ENCODE measurements at places on chromosomes 12 and 14. TPM values are rescaled to one million over a fixed set of nuclear protein-coding genes. Genes with fewer than 3 reads are reported as not detected.

GRCh38 chr12:127144770-127145169 lies 1122.2 kb upstream of the TMEM132C start:
- DNase-seq: no peak

- DNase-seq: no peak
These were observed 1.9 kb downstream of the SYT1 start for GRCh38 chr12:78866518-78866917.

DNA sequence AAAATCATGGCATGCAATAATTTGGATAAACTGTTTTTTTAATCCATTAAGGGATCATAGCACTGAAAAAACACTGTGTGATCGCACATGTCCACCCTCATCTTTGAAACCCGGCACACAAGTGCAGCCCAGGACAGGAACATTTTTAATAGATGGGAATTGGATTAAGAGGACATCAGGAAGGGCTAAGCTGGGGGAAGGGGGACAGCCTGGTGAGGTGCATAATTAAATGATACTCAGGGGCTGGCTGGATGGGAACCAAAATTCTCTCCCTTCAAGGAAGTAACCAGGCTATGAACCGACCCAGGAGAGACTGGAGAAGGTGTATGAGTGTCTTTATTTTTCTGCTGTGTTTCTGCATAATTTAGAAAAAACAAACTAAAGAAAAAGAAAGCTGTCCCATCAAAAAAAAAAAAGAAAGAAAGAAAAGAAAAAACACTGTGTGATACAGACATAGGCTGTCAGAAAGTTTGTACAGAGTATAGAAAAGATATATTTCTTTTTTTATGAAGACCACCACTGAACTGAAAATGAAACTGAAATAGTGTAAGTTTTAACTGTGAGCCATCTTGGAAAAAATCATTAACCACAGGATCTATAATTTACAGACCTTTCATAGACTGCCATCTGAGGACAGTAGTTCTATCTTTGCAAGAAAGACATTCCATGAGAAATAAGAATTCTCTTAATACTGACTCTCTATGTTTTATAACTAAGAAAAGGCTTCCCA lies 75.1 kb upstream of the SLC38A4 start:
- DNase-seq: no peak

- no peak for DNase-seq
These were observed 474 bp downstream of the FITM1 start for GRCh38 chr14:24130717-24131548.

DNA sequence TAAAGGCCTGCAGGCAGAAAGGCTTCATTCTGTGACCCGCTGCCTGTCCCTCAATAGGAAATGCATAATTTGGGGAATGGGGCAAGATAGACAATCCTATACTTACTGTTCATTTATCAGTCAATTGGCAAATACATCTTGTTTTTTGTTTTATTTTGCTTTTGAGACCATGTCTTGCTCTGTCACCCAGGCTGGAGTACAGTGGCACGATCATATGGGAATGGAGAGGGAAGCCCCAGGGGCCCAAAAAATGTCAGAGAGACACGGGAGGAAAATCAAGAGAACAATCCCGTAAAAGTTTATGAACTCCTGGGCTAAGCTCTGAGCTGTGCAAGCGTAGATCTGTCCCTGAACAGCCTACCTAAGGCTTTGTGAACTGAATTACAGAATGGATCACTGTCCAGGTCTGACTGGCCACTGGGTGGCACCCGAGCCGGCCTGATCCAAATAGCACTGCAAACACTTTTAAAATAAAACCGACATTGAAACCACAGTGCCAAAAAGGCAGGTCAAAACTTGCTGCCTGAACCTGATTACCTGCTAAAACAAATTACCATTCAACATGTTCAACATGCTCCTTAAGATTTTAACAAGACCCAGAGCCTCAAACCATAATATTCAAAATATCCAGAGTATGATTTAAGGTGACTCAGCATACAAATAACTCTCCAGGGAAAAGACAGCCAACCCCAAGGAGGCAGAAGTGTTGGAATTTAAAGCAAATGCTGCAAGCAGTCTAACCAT lies 11.8 kb downstream of the COPS7A start:
- peak; percentile 62 for DNase-seq

DNA sequence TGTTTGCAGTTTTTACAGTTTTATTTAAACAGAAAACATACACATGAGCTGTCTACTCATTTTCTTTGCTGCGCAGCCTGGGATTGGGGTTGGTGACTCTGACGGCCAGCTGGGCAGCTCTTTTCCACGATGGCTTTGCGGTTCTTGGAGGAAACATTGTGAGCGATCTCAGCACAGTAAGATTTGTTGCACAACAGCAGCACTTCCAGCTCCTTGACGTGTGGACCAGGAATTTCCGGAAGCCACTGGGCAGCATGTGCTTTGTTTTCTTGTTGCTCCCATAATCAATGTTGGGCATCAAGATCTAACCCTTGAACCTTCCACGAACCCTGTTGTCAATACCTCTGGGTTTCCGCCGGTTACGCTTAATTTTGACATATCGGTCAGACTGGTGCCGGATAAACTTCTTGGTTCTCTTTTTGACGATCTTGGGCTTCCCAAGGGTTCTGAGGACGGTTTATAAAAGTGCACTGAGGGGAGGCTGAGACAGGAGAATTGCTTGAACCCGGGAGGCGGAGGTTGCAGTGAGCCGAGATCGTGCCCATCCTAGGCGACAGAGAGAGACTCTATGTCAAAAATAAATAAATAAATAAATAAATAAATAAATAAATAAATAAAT lies 21.8 kb downstream of the FKBP11 start:
- DNase-seq: no peak

DNA sequence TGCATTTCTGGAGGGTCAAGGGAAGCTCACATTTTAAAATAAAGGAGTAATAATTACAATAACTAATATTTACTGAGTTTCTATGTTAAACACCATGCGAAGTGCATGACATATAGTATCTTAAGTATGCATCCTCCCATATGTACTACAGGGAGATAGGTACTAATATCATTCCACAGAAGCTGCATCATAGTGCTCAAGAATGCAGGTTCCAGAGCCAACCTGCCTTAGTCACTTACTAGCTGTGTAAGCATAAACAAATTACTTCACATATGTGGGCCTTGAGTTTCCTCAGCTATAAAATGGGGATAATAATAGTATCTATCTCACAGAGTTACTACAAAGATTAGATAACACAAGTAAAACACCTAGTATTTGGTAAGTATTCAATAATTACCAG lies 18.3 kb downstream of the ARMH4 start:
- DNase-seq: no peak

DNA sequence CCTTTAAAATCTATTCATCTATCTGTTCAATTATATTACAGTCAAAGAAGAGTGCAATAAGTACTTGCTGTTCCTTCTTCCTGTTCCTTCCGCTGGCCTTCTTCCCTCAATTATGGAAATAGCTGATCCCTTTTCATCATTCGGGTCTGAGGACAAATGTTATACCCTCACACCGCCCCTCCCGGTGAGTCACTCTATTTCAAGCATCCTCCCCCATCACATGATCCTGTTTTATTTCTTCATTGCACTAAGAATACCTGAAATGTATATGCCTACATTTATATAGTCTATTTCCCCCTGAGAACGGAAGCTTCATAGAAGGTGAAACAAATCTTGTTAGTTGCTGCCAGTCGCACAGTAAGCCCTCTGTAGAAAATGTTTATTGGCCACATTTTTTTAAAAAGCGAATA lies 2.5 kb downstream of the SLC38A1 start:
- no peak for DNase-seq

GRCh38 chr12:121427556-121428050 lies 27.7 kb downstream of the RNF34 start:
- DNase-seq: no peak

DNA sequence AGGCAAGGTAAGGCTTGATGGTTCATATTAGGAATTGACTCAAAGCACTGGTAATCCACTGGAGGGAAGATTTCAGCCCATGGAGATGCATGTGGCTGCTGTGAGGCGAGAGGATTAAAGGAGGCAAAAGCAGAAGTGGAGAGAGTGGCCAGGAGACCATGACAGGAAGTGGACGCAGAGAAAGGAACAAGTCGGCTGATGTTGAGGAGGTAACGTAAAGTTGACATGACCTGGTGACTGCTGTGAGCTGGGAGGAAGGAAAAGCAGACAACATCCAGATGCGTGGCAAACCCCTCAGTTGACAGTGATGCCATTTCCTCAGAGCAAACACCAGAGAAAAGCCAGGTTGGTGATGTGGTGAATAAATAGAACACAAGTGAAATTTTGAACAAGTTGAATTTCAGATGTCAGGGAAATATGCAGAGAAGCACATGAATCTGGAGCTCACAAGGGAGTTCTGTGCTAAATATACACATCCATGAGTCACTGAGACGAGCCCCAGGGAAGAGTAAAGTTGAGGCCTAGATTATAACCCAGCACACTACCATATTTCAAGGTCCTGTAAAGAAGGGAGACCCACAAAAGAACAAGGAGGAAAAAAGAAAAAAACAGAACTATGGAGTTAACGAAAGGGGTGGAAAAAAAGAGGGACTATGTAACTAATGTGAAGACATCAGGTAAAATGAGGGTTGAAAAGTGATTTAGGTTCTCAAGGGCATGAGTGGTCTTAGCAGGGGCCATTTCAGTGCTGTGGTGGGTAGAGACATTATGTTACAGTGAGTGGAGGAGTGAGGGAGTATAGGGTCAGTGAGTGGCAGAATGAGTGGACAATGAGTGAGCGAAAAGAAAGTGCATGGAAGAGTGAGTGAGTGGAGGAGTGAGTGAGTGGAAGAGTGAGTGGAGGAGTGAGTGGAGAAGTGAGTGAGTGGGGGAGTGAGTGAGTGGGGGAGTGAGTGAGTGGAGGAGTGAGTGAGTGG lies 61.6 kb upstream of the GZMB start:
- DNase-seq: no peak

- DNase-seq: no peak
These were observed 130.3 kb downstream of the TGFB3 start for GRCh38 chr14:75851574-75851866.

GRCh38 chr14:99320621-99321235 lies 48.7 kb upstream of the BCL11B start:
- DNase-seq: no peak

- DNase-seq: no peak
These were observed 22.7 kb upstream of the PNMA1 start for GRCh38 chr14:73736842-73737241.

- no peak for DNase-seq
These were observed 56.0 kb downstream of the DCAF5 start for GRCh38 chr14:69096781-69097475.

DNA sequence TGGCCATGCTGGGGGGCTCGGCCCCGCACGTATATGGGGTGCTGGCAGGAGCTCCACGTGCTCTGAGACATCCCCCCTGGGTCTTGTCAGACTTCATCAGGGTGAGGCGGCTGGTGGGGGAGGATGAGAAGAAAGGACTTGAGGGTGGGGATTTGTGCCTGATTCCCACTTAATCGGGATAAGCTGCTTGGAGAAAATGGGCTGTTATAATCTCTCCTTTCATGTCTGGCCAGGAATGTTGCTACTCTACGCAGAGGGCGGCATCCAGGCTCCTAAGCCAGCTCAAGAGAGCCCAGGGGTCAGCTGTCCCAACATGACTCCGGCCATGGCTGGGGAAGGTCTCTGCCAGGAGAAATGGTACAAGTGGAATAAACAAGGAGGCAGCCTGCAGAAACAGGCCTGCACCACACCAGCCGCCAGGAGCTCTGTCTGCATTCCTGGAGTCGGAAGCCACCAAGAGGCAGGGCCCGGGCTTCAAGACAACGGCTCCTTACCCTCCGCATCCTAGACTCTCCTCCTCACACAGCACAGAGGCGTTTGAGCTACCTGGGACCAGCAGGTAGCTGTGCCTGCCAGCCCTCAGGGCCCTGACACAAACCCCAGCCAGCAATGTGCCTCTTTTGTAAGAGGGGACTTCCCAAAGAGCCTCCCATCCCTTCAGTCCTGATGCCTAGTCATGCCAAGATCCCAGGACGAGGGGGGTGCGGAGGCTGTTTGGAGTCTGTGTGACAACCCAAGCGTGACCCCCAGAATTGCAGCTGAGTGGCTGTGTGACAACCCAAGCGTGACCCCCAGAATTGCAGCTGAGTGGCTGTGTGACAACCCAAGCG lies 195.8 kb upstream of the DIO3 start:
- DNase-seq: no peak

DNA sequence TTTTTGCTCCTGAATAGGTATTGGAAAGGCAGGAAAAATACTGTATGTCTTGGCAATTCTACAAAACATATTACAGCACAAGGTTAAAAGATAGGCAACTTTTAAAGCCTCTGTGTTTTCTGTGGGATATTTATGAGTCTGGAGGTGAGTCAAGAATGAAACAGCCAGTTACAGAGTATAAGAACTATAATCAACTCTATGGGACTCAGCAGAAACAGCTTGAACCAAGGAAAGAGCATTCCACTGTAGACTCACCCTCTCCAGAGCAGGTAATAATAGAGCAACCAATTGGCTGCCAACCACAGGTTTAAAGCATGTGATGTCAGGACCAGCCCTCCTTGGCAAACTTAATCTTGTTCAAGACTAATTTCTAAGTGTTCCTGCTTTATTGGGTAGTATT lies 100.5 kb upstream of the MDM1 start:
- no peak for DNase-seq

DNA sequence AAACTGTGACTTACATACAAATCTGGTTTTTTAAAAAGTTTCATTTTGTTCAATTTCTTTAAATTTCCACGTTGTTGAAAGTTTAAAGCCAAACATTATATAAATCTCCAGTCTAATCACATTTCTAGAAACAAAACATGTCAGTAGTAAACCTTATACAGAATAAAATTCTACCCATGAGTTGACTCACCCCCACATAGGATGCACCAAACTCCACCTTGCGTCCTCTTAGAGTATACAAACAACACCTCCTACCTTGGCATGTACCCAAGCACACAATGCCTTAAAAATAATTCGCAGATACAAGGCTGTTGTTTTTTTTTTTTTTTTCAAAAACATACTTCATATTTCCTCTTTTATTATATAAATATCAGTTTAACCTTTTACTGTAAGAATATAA lies 3.3 kb downstream of the FBXL14 start:
- no peak for DNase-seq

- DNase-seq: no peak
These were observed 11.7 kb downstream of the RAD9B start for GRCh38 chr12:110513842-110514241.

Gene CKB
- 572 TPM for total RNA-seq

Gene ZNF641
- 6.2 TPM for total RNA-seq

Gene RALGAPA1
- total RNA-seq: 26.7 TPM

Gene SETD3
- total RNA-seq: 64.0 TPM

Gene BATF
- total RNA-seq: not detected

Gene CAPZA3
- not detected for total RNA-seq

Gene SERPINA9
- not detected for total RNA-seq

Gene PMCH
- total RNA-seq: not detected

Gene PRIMA1
- 4.5 TPM for total RNA-seq

Gene PLXNC1
- 1.3 TPM for total RNA-seq

Gene PTHLH
- not detected for total RNA-seq

Data from H1 (cell line).